Midbrain (tissue), 1 donor: ENCODE measurements at places on chromosomes 7 and 10.

DNA sequence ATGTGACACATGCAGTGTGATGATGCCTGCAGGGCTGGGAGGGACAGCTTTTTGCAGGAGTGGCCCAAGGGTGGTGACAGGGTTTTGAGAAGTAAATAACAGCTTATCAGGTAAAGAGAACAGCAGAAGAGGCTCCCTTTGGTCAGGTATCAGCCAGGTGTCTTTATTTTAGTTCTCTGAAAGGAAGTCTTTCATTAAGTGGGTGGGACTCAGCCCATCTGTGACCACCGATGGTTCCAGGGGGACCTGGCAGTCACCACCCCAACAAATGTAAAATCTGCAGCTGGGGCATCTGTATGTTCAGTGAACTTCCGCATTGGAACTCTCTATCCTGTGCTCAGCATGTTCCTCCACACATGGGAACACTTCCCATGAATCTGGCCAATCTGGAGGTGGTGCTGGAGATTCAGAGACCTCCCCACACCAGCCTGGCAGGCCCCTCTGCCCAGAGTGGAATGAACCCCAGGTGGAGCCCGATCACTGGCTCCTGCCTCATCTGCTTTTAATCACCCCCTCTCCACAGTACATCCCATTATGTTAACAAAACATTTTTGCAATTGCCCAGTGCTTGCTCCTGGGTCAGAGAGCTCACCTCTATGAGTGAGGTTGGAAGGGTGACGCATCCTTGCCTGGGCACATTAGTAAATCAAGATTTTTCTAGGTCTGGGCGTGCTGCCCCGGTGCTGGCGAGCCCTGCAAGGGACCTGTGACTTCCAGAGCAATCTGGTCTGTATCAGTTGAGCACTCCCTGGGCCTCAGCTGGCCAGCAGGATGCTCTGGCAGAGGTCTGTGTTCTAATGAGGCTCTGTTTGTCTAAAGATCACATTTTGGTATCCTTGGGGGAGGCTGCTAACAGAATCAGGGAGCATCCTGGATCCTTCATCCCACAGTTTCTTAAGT is 140.4 kb upstream of the GDF10 start:
- no peak for DNase-seq

GRCh38 chr7:16356301-16356958 is 64.9 kb downstream of the CRPPA start:
- no peak for DNase-seq

- DNase-seq = no peak
These were observed 131.6 kb upstream of the NAMPT start for GRCh38 chr7:106416430-106416829.

DNA sequence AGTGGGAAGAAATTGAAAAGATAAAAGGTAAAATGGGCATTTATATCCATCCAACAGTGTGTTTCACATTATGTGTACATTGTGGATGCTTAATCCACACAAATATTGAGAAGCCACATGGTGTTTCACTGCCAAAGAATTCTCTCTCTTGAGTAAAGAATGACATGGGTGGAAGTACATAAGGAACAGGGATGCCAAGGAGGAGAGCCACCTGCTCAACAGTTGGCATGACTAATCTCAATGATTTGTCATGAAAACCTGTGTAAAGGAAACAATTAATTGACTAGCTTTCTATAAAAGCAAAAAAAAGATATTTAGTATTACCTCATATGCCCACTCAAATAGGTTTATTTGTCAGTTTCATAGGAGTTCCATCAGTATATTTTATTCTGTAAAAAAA is 43.1 kb downstream of the MAGI2 start:
- DNase-seq = no peak
